ENCODE measurements at places on chromosomes 7 and 10.
A peak's percentile ranks its signal among the peaks of the same experiment; 100 is the strongest.

DNA sequence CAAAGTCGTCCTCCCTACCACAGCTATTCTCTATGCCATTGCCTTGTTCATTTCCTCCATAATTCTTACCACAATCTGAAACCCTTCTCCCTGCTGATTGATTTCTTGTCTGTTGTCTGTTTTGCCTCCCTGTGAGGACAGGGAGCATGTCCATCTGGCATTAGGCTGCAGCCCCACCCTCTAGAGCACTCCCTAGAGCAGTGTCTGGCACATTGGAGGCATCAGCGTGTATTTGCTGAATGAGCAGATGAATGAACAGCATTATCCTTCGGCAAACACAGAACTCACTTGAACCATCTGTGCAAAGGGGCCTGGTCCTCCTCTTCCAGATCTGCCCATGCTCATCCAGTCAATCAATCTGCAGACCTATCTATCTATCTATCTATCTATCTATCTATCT, 5.1 kb upstream of the DMBT1 start:
- no peak for DNase-seq

GRCh38 chr10:33136271-33136670, 178.2 kb upstream of the ITGB1 start:
- no peak for DNase-seq

GRCh38 chr10:48464871-48465736, 139.8 kb downstream of the ARHGAP22 start:
- DNase-seq: no peak

DNA sequence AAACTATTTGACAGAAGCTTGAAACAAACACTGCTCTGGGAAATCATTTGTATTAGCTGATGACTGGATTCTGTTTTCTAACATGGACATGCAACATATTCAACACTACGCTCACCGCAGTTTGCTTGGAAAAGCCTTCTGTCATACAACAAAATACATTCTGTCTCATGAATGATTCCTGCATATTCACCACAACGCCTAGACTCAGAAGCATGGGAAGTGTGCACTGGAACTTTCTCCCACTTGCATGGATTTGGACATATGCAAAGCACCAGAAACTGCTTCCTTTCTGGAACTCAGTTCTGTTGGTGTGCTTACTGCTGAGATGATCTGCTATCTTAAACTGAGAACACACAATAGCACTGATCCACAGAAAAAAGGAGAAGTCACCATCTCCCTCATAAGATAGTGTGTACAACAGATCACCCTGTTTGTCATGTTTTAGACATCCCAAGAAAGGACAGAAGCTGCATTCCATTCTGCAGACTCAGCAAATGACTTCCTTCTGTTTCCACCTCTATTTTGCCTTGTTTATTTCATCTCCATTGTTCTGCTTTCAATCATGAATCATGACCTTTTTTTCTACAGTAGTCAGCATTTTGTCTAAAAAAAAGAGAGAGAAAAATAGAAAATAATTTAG, 115.8 kb downstream of the HTR7 start:
- DNase-seq: peak; percentile 60

GRCh38 chr7:50497068-50497642, 47.0 kb upstream of the FIGNL1 start:
- DNase-seq: no peak

- DNase-seq: no peak
Observed at GRCh38 chr7:75962607-75963380, 31.6 kb downstream of the TMEM120A start.

DNA sequence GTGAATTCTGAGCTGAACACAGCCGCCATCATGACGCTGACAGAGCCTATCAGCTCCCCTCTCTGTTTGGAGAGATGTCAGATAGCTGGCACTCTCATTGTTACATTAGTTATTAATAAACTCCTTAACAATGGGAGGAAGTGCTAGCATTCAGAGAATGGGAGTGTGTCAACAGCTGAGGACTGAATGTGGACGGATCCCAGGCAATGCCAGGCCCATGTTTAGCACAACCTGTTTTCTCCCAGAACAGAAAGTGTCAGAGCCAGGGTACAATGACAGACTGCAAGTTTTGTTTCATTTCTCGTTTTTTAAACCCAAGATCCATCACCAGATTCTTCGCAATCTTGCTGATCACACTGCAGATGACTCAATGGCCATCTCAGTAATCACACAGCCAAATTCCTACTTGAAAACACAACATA, 99.6 kb downstream of the PRPF18 start:
- no peak for DNase-seq

- no peak for DNase-seq
Observed at GRCh38 chr10:47334466-47335295, 12.4 kb downstream of the GDF2 start.

DNA sequence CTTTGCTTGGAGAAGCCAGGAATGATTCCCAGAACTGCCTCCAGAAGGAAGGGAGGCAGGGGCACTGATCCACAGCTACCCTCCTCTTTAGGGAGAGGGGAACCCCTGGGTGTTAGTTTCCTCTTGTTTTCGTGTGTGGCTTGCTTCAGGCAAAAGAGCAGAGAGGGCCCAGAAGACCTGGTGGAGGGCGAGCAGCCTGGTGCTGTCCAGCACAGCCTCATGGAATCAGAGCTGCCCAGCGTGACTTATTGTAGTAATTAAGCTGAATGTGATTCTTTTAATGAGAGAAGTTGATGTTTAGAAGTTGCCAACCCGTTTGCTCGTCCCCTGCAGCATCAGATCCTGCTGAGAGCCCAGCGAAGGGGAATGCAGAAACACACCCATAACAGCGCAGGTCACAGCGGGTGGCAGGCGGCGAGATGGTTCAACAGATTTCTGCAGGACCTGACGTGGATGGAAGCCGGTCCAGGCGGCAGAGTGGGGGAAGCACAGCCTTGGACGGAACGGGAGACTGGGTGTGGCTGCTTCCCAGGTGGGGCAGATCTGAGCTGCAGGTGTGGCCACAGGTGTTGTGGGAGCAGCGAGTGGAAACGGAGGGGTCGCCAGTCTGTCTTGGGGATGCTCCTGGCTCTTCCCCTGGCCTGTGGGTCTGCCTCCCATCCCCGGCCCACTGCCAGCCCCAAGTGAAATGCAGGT, 53.7 kb upstream of the SHH start:
- no peak for DNase-seq

DNA sequence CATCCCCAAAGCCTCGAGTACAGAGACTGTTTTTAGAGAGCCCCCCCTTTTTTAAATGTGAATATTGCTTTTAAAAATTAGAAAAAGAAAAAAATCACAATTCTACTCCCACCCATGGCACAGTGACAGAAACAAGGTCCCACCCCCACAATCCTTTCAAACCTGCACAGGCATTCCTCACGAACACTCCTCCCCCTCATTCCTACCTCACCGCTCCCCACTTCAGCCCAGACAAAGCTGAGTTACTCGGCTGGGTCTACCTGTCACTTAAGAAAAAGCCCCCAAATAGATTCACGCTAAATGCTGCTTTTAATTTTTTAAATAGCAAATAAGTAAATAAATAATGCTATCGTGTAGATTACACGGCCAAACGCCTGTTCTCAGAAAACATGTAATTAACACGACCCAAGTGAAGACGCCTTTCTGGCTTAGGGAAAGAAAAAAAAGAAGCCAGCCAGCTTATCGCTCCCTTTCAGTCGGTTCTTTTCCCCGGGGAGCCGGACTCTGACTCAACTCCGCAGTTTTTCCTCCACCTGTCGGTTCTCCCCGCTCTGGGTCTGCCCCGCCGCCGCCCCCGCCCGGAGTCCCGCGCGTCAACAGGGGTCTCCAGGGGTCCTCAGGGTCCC, 739 bp downstream of the MPP7 start:
- no peak for DNase-seq

DNA sequence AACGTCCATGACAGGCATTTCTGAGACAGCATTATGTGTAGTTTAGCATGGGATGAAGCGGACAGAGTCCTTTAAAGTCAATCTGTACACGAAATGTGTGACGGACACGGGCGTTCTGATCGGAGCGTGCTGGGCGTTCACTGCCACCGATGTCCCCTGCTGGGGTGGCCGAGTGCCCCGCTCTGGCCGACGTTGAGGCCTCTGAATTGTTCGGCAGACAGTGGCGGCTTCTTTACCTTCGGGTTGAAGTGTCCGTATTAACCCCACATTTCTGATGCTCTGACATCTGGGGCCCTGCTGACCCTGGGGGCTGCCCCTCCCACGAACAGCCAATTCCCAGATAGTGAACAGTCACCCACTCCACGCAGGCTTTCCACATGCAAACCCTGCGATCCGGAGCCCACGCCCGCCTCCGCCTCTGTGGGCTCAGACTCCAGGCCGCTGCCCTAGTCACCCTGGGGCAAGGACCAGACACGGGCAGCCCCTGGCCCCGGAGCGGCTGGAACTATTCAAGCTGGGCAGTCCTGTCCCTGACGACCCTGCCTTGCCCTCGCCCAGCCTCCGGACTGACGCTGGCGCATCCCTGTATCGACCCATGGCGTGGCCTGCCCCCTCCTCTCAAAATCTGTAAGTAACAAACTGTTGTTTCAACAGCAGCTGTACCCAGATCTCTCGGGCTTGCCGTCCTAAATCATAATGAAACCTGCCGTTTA, 445.7 kb downstream of the PTPRN2 start:
- no peak for DNase-seq

DNA sequence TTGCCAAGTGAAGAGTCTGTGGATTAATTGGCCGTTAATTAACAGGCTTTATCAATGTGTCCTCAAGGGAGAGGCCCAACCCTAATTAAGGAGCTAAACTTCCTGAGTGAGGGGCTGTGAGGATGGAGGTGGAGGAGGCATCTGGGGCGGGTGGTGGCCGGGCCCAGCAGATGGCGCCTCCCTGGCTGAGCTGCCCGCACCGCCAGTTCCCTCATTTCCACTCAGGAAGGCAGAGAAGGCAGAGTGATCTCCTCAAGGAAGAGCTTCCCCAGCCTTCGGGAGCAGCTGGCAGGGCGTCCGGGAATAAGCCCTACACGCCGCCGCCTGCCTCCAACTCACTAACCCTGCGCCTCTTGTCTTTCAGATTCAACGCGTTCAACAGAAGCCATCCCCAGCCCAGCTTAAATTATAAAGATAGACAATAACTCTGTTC, 112.2 kb downstream of the CYTH3 start:
- peak; percentile 26 for DNase-seq

- DNase-seq: no peak
Observed at GRCh38 chr10:5896208-5897052, 6.4 kb downstream of the FBH1 start.

DNA sequence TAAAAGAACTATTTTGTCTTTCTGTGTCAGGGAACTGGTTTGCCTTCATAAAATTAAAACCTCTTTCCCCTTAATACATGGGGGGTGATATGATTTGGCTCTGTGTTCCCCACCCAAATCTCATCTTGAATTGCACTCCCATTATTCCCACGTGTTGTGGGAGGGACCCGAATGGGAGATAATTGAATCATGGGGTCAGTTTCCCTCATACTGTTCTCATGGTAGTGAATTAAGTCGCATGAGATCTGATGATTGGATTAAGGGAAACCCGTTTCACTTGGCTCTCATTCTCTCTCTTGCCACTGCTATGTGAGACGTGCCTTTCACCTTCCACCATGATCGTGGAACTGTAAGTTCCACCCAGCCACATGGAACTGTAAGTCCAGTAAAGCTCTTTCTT, 142.1 kb downstream of the VTI1A start:
- no peak for DNase-seq

- DNase-seq: no peak
Observed at GRCh38 chr10:14554491-14555205, 220.0 kb downstream of the FAM107B start.

DNA sequence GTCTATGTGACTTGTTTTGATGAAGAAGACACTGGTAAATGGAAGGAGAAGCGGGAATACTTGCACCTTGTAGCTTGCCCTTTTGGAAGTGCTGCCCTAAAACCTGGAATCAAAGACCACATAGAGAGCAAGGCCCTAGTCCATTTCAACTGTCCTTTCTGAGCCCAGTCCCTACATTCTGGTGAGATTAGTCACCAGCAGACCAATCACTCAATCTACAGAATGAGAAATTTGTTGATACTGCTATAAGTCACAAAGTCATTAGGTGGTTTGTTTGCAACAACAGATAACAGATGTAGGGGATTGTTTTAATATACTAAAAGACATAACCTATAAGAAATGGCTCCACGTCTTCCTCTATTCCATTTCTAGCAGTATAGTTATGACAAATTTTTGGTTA, 33.6 kb downstream of the WASL start:
- no peak for DNase-seq

GRCh38 chr10:92830478-92831389, 17.6 kb upstream of the EXOC6 start:
- no peak for DNase-seq

- no peak for DNase-seq
Observed at GRCh38 chr10:130967784-130968183, 343.7 kb downstream of the TCERG1L start.

- no peak for DNase-seq
Observed at GRCh38 chr10:91944880-91945630, 21.5 kb downstream of the BTAF1 start.

DNA sequence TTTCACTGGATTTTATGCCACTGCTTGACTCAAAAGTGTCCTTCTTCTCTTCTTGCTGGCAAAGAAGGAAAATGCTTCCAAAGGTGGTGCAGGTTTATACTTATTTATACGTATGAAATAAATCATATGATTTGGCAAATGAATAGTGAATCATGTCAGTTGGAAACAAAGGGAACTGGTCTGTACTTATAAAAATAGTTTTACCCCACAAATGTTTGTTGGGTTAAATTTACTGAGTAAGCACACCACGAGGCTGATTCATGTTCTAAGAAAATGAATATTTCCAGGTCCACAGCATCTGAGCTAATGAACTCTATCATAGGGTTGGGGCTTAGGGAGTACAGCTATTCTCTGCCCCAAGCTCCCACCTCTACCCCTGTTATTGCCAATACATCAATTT, 232.2 kb downstream of the TRIL start:
- no peak for DNase-seq

DNA sequence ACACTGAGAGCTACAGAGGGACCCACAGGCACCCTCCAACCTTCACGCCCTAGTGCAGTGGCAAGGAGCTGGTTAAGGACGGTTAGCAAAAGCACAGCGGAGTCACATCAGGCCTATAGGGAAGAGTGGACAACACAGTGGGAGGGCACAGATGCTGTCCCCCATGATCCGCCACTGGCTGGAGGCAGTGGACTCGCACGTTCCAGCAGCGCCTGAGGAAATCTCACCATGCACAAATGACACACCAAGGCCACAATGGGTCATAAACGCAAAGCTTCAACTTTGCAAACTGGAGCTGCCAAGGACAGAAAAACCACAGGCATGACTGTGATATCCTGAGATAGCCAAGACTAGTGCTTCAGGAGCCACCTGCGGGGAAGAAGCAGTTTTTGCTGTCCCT, 58.8 kb downstream of the GRB10 start:
- no peak for DNase-seq

GRCh38 chr7:108263425-108263824, 133.3 kb upstream of the LAMB4 start:
- DNase-seq: no peak

GRCh38 chr7:129612112-129613015, 844 bp downstream of the NRF1 start:
- DNase-seq: no peak

DNA sequence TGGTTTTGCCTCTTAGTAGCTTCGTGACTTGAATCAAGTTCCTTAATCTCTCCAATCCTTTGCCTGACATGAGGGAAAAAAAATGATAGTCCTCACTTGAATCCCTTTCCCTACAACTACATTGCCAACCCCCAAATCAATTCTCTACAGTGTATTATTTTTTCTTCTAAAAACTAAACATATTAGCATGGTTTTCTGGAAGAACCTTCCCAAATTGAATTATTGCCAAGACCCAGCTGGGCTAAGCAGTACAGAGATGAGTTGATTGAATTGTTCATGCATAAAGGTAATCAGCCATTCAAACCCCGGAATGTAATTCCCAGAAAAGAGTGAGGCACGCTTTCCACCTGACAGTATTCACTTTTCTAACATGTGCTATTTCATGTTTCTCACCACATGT, 155.6 kb upstream of the AGR3 start:
- DNase-seq: no peak
